ENCODE measurements at places on chromosomes 6 and 20.

DNA sequence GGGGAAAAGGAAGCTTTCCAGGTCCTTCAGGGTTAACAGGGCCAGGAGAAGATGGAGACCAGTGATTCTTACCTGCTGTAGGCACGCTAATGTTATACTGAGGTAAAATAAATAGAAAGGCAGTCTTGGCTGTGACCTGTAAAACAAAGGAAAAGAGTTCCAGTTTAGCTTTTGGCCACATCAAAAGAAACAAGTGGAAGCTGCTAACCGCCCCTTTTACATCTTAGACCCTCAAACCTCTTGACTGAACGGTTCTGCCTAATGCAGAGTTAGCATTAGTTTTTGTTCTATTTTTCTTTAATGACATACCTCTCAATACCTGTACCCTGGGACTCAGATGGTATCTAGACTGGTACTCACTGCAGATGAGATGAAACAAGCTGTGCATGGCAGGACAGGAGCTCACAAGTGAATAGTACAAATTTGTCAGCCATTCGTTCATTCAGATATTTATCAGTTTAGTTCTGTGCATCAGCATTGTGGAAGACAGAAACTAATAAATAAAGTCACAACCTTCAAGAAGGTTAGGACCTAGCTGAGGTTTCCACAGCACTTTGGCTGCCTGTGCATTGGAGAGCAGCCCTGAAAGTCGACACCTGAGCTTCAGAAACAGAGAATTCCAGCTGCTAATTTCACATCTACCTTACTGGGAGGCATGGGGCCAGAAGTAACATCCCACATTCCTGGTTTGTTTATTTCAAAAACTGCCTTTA lies 41.0 kb downstream of the TRAM2 start:
- DNase-seq = no peak

GRCh38 chr6:30612687-30613248 lies 4.3 kb downstream of the PPP1R10 start:
- DNase-seq = no peak

- DNase-seq = no peak
Measured at GRCh38 chr6:129605967-129606366, 104.0 kb downstream of the ARHGAP18 start.

GRCh38 chr20:44728801-44729443 lies 13.8 kb downstream of the CCN5 start:
- peak; percentile 76 for DNase-seq

GRCh38 chr6:119077643-119078375 lies 655 bp downstream of the FAM184A start:
- no peak for DNase-seq
